ENCODE measurements at places on chromosomes 16 and 17.
A peak's percentile ranks its signal among the peaks of the same experiment; 100 is the strongest.

GRCh38 chr17:74555427-74555940, 9.6 kb upstream of the CD300C start:
- no peak for DNase-seq

GRCh38 chr16:19781226-19781625, 63.2 kb downstream of the IQCK start:
- no peak for DNase-seq

- no peak for DNase-seq
Measured at GRCh38 chr16:77555126-77555525, 120.3 kb upstream of the ADAMTS18 start.

DNA sequence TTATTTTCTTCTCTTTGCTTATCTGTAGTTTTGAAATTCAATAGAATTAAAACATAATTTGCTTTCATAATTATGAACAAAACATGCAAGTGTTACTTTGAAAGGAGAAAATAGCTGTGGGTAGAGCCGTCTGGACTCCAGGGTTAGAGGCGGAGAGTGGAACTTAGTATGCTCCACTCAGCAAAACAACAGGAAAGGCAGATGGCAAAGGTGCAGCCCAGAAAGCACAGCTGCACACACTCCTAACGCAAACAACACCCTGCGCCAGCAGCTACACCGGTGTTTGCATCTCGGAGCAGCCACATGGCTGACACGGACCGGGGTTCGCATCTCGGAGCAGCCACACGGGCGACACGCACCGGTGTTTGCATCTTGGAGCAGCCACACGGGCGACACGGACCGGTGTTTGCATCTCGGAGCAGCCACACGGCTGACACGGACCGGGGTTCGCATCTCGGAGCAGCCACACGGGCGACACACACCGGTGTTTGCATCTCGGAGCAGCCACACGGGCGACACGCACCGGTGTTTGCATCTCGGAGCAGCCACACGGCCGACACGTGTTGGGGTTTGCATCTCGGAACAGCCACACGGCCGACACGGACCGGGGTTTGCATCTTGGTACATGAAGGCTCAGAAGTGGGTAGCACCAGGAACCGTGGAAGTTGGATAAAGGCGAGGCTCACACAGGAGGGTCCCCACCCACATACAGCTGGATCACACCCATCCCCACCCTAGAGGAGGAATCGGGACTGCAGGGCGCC, 12.2 kb upstream of the CAPN15 start:
- no peak for DNase-seq

GRCh38 chr17:6340708-6341107, 94.2 kb downstream of the AIPL1 start:
- no peak for DNase-seq

GRCh38 chr17:81859906-81860755, at the start of gene P4HB:
P4HB (minus strand) TSS chr17:81860535; CDS start chr17:81860471, 64 bp downstream.
- DNase-seq = no peak

GRCh38 chr17:40606548-40607353, 40.9 kb downstream of the SMARCE1 start:
- no peak for DNase-seq

DNA sequence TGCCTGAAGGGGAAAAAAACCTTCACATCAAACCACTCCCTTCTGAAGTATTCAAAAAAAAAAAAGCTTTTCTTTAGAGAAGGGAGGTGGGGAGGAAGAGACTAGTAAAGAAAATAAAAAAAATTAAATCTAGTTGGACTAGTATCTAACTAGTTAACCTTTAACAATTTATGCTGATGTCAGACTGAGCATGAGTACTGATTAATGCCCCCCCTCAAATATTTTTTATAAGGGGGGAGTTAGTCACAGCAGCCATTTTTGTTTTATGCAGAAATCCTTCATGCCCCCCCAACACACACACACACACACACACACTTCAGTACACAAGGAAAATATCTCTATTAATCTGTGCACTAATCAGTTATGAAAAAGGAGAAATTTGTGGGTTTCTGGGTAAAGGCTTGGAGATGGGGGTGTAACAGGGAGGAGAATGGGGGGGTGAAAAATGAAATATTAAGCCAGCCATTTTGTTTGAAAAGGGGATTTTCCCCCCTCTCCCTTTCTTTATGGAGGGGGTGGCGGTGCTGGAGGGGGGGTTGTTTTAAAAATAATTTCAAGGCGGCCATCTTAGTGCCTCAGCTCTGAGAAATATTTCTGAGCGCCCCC, 4.7 kb upstream of the CHD3 start:
- DNase-seq = peak; percentile 75

- no peak for DNase-seq
Measured at GRCh38 chr16:54526916-54527315, 240.3 kb upstream of the IRX3 start.

DNA sequence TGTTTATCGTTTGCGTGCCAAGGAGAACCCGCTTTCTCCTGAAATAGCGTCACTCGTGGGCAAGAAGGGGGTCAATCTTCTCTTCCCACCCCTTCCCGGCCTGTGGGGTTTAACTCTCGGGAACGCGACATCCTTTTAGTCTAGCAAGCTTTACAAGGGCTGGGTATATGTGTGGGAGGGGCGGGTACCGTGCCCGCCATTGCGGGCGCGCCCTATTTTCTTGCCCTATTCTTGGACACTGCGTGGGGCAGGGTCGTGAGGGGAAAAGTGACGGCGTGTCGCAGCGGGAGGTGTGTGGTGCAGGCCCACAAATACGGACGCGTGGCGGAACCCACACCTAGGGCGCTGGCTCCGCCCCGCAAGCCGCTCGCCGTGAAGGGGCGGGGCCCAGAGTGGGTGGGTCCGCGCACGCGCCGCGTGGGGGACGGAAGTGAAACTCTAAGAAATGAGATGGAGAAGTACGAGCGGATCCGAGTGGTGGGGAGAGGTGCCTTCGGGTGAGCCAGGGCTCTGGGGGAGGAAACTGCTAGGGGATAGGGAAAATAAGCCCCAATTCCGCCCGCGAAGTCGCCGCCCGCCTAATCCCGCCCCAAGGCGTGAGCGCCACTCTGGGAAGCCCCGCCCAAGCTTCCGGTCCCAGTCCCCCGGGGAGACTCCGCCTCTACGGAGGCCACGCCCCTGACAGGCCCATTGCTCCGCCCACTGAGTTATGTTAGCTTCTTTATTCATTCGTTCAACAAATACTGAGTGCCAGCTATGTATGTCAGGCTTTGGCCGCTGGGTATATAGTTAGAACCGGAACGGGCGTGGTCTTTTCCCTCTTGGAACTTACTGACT, at the start of gene NEK8:
NEK8 (plus strand) TSS at position 425 of the 837 bp plus-strand sequence; CDS start at position 451, 26 bp downstream.
- DNase-seq = peak; percentile 91

- no peak for DNase-seq
Measured at GRCh38 chr17:16980813-16981731, 9.2 kb upstream of the TNFRSF13B start.

DNA sequence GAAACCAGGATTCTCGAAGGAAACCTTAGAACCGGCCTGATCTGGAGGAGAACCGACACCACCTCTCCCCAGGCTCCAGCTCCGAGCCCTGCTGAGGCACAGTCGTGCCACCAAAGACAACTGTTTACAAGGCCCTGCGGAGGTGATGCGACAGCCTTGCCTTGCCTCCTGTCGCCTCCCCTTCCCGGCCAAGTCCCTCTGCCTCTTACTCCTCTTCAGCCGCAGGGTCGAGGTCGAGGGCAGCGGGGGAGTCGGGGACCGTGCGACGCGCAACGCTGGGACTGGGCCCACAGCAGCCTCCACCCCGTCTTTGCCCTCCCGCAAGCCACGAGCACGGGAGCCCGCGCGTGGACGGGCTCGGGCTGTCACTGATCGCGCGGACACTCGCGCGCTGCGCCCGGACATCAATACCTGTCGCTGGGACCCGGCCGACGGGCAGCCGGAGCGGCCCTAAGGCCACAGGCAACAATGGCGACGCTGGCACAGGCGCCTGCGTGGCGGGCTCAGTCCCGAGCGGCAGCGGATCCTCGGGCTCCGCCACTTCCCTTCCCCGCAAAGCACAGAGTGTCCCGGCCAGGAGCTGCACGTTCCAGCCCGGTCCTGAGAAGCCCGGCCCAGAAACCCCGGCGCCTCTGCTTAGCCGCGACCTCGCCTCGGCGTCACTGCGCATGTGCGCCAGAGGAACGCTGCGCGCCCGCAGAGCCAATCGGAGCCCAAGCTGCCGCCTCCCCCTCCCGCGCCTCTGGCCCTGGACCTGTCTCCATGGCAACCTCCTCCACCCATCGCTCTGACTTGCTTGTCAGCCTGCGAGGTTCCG, at the start of gene ZNF287:
ZNF287 (minus strand) TSS at position 664 of the 817 bp plus-strand sequence. CDS start 1,473 bp downstream, outside the sequence.
- peak; percentile 76 for DNase-seq

- no peak for DNase-seq
Measured at GRCh38 chr17:82497483-82498405, 21.8 kb upstream of the FOXK2 start.

DNA sequence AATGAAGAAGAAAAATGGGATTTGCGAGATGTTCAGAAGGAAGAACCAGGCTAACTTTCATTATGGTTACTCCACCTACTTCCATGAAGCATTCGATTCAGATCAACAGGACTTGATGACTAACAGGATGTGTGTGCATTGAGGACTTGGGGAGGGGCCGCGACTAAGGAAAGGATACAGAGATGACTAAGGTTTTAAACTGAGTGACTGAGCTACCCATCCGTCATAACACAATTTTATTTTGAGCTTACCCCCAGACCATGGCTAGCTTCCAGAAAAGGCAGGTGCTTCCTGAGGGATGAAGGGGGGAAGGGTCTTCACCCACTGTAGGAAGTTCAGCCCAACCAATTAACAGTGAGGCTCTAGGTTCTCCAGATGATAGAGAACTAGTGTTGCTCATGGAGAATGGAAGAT, 2.5 kb upstream of the CDYL2 start:
- no peak for DNase-seq

GRCh38 chr16:49799172-49799571, 56.7 kb downstream of the ZNF423 start:
- no peak for DNase-seq

DNA sequence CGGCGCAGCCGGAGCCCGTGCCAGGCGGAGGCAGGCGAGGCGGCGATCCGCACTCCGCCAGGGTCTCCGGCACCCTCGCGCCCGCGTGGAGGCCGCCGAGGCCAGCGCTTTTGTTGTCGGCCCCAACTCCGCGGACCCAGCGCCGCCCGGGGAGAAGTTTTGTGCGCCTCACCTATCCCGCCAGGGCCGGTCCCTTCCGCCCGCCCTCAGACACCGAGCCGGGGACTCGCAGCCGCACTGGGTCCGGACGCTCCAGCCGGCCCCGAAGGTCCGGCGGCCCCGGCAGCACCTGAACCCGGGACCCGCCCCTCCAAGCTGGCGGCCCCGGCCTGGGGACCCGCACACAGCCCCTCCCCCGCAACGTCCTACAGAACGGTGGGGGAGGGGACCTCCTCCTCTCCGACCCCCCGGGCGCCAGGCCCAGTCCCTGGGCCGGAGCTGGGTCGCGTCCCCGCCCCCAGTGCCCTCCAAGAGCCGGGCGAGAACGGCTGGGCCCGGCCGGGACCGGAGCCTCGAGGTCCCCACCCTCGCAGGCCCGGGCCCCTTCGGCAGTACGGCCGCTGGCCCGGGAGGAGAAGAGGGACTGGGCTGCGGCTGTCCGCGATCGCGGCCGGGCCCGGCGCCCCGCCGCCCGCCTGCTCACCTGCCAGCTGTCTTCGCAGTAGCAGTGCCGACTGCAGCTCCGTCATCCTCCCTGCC, 698 bp downstream of the UBE2G1 start:
- no peak for DNase-seq

DNA sequence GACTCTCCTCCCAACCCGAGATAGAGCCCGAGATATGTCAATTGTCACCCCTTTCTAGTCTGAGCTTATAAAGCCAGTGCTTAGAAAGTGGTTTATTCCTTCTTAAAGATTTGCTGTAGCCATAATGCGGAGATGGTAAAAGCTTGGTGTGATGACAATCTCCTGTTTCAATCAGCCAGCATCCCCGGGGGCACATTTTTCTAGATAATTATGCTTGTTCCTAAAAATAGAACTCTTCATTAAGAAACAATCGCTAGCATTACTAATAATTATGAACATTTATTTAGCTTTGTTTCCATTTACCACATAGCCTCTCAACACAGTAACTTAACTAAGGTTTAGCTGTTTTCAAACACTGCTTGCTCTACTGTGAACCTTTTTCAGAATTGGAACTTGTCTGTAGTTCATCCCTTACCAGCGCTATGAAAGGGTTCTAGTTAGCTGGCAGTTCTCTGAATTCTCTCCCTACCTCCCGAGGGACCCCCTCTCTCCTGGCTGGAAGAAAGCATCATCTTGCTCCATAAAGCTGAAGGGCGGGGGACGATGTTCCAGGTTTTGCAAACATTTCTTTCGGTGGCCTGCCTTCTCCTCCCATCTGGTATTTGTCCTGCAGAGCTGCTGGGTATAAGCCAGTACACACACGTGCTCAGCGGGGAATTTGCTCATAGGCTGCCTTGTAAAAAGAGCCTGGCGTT, 922 bp upstream of the MRPL58 start:
- DNase-seq = no peak

DNA sequence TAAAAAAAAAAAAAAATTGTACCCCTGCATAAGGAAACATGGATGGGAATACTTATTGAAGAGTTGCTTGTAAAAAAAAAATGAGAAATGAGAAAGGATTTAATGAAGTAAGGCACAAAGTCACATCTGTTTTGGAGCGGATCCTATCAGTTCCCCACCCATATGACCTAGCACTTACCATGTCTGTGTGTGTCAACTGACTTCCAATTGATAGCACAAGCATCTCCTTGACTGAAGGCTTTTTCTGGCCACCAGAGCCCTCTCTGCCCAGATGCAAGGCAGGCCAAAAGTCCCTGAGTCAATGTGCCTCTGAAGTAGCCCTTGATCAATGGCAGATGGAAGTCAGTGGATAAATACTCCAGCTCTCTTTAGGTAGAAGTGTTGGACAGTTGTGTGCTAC, 13.4 kb upstream of the NLK start:
- DNase-seq = no peak

- no peak for DNase-seq
Measured at GRCh38 chr17:74852237-74853047, 7.2 kb downstream of the GRIN2C start.

DNA sequence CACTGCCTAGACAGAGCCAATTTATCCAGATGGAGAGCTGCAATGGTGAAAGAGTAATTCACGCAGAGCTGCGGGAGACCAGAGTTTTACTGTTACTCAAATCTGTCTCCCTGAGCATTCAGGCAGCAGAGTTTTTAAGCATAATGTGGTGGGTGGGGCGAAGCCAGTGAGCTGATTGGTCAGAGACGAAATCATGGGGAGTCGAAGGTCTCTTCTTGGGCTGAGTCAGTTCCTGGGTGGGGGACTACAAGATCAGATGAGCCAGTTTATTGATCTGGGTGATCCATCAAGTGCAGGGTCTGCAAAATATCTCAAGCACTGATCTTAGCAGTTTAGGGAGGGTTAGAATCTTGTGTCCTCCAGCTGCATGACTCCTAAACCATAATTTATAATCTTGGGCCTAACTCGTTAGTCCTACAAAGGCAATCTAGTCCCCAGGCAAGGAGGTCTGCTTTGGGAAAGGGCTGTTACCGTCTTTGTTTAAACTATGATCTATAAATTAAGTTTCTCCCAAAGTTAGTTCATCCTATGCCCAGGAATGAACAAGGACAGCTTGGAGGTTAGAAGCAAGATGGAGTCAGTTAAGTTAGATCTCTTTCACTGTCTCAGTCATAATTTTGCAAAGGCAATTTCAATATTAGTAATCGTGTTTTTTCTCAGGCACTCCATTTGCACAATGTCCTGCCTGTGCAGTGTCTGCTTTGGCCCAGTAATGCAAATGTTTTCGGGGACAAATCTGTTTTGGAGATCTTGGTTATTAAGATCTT, 27.0 kb downstream of the PIGL start:
- no peak for DNase-seq

- no peak for DNase-seq
Measured at GRCh38 chr17:19331543-19332245, 30.8 kb downstream of the B9D1 start.

GRCh38 chr17:64400642-64401041, 10.0 kb upstream of the PECAM1 start:
- no peak for DNase-seq

GRCh38 chr16:30068750-30069610, 3.4 kb downstream of the ALDOA start:
- DNase-seq = no peak

Data from urinary bladder (tissue), 4 donors.